DMS79 (cell line): ENCODE measurements at places on chromosomes 2 and 18.

- no peak for DNase-seq
Measured at GRCh38 chr18:3984163-3984757, 470.8 kb downstream of the DLGAP1 start.

DNA sequence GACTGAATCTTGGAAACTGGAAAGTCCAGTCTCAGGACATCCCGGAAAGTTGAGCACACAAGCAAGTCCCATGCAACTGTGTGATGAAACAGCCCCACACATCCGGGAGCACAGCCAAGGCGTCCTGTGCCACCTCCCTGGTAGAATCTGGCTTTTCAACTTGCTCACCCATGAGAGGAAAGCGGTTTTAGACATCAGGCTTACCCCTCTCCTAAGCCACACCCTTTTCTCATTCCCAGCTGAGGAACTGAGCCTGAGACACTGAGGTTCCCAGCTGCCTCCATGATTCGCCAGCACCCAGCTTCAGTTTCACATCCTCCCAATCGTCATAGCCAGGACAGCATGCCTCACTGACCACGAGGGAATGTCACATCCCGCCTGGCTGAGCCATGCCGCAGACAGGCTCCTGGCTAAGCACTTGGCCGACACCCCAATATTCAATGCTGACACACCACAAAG is 60.3 kb downstream of the STEAP3 start:
- peak; percentile 12 for DNase-seq

GRCh38 chr18:14945984-14946383 is 198.0 kb downstream of the ANKRD30B start:
- DNase-seq: no peak

- no peak for DNase-seq
Measured at GRCh38 chr2:236237468-236238190, 26.6 kb downstream of the ASB18 start.

GRCh38 chr2:118845005-118845521 is 2.4 kb downstream of the EN1 start:
- no peak for DNase-seq

DNA sequence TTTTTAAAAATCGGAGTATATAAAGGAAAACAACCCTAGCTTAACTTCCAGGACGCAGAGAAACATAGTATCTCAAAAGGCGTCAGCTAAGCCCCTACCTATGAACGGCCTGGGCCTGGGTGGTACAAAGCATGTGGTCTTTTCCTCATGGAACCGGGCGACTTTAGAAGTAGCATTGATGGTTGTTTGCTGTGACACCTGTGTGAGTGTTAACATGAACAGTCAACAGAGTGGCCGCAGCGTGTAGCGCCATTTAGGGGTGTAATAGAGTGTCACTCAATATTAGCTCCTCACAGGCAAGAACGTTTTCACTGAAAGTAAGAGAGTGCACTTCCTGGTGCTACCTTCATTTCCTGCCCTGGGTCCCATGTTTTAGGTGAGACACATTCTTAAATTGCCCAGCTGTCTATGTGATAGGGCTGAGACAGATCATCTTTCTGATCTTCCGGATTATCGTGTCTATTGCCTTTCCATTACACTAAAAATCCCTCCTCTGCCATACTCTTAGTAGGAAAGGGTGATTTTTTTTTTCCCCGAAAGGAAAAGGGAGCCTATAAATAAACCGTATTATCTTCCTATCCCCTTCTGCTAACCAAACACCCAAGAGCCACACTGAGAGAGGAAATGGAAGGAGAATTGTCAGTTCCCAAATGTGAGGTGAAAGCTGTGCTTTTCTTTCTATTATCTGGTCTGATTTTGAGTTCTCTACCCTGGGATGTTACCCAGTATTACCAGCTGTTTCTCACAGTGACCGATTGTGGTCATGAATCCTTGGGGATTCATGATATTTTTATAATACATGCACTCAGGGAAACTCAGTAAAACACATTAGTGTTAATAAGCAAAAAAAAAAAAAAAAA is 1.3 kb downstream of the GORASP2 start:
- DNase-seq: peak; percentile 58

DNA sequence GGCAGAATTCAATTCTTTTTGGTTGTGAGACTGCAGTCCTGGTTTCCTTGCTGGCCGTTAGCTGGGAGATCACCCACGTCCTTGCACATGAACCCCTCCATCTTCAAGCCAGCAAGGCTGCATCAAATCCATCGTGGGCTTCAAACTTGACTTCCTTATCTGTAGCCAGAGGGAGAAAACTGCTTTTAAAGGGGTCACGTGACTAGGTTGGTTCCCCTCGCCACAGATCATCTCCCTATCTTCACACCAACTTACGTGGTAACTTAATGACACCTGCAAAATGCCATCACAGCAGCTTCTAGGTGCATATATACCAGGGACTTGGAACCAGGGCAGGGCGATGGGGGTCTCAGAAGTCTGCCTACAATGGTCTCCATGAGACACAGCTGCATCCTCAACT is 169.5 kb downstream of the MTCL1 start:
- no peak for DNase-seq

GRCh38 chr18:10116574-10116973 is 202.8 kb downstream of the VAPA start:
- DNase-seq: no peak

DNA sequence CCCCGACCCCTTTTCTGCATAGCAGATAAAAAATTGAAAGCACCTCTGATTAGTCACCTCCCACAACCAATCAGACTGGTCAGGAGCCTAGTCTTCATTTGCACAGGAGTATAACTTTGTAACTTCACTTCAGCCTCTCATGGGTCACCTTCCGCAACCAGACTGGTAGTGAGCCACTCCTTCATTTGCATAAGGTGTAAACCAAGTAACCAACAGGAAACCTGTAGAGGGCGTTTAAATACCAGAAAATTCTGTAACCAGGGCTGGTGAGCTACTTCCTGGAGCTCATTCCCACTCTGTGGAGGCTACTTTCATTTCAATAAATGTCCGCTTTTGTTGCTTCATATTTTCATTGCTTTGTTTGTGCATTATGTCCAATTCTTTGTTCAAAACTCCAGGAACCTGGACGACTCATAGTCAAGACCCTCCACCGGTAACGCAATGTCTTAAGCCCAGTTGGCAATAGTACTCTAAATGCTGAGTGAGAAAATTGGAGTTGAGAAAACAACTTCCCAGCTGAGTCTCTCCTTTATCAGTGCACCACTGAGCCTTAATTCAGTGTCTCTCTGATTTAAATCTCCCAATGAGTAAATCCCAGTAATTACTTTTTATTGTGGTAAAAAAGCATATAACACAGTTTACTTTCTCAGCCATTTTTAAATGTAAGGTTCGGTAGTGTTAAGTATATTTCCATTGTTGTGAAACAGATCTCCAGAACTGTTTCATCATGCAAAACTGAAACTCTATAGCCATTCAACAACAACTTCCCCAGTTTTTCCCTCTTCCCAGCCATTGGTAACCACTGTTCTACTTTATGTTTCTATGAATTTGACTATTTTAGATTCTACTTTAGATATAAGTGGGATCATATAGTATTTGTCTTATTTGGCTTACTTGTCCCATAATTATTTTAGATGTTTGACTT is 392.7 kb upstream of the SLC8A1 start:
- DNase-seq: no peak

GRCh38 chr18:7711495-7711894 is 144.4 kb downstream of the PTPRM start:
- DNase-seq: no peak

- DNase-seq: no peak
Measured at GRCh38 chr18:10417191-10417590, 37.2 kb upstream of the APCDD1 start.

DNA sequence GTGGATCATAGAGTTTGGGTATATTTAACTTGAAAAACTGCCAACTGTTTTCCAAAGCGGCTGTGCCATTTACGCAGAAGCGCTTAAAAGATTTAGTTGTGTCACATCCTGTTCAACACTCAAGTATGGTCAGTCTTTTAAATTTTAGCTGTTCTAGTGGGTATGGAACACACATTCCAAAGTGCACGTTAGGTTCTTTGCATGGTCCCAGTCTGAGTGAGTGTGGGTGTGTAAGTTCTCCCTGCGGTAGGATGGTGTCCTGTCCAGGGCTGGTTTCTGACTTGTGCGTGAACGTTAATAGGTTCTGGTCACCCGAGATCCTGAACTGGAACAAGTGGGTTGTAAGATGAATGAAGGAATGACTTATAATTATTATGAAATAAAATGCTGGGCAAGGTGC is 28.4 kb upstream of the IL36G start:
- DNase-seq: no peak

GRCh38 chr2:216078776-216079175 is 2.8 kb downstream of the PECR start:
- no peak for DNase-seq

DNA sequence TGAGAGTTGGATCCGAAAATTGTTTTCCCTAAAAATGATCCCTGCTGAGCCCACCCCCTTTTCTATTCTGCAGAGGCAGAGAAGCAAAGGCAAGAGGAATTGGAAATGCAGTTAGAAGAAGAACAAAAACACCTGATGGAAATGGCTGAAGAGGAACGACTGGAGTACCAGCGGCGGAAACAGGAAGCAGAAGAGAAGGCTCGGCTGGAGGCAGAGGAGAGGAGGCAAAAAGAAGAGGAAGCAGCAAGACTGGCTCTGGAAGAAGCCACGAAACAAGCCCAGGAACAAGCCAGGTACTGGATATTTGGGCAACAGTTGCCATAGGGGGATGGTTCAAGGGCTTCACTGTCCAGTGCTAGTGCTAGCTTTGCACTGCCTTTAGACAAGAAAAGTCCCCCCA is 41.7 kb downstream of the SUMO1 start:
- DNase-seq: no peak

DNA sequence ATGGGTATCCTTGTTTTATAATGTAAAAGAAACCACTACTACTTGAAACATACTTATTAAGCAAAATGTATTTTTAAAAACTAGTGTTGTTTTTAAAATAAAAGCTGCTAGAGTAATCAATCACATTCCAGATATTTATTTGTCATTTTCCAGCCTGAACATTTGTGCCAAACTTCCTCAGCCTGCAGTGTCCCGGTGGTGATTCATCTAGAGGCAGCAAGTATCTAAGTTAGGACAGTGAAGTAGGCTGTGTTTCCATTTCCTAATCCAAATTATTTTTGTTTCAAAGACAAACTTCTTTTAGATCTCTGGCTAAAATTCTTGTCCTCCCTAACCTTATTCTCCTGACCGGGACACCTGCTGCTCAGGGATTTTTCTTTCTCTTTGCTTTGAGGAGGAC is 12.8 kb upstream of the GCG start:
- no peak for DNase-seq

- no peak for DNase-seq
Measured at GRCh38 chr2:10075101-10075500, 5.1 kb downstream of the CYS1 start.

GRCh38 chr2:179207047-179207446 is 57.6 kb downstream of the SESTD1 start:
- no peak for DNase-seq

- DNase-seq: no peak
Measured at GRCh38 chr2:4951368-4951767, 740.8 kb upstream of the SOX11 start.

GRCh38 chr2:200199005-200199404 is 107.5 kb upstream of the SPATS2L start:
- DNase-seq: no peak

GRCh38 chr2:99504844-99505584 is 15.2 kb upstream of the REV1 start:
- DNase-seq: no peak
